ENCODE measurements at places on chromosomes 5 and 9. TPM values are rescaled to one million over a fixed set of nuclear protein-coding genes. Genes with fewer than 3 reads are reported as not detected.

The AMACR gene
- total RNA-seq = 27.2 TPM

The PCDHGA10 gene
- 0.14 TPM for total RNA-seq

The PDLIM7 gene
- total RNA-seq = 188 TPM

The PDGFRB gene
- 16.3 TPM for total RNA-seq

The ADAMTS16 gene
- total RNA-seq = 13.8 TPM

The SPINK7 gene
- total RNA-seq = not detected

The FSTL4 gene
- not detected for total RNA-seq

The GZMA gene
- not detected for total RNA-seq

The TEK gene
- total RNA-seq = 1.5 TPM

The ECPAS gene
- 35.4 TPM for total RNA-seq

The MELK gene
- total RNA-seq = 27.1 TPM

The CNTNAP3 gene
- total RNA-seq = 25.0 TPM

The GRXCR2 gene
- not detected for total RNA-seq

The CENPK gene
- 34.5 TPM for total RNA-seq

The ENTPD8 gene
- not detected for total RNA-seq

The PTTG1 gene
- total RNA-seq = 973 TPM

The ENTPD2 gene
- total RNA-seq = not detected

The SPATA31E1 gene
- total RNA-seq = not detected

The VPS13A gene
- 4.6 TPM for total RNA-seq

The CCL21 gene
- not detected for total RNA-seq

The SPATA31C1 gene
- not detected for total RNA-seq

The NUTM2F gene
- total RNA-seq = not detected

The NRARP gene
- total RNA-seq = 2.0 TPM

The KIF4B gene
- total RNA-seq = not detected

The MAMDC4 gene
- 0.17 TPM for total RNA-seq

The MCTP1 gene
- 42.4 TPM for total RNA-seq

The TERT gene
- 0.03 TPM for total RNA-seq

The PCDHGB2 gene
- 0.34 TPM for total RNA-seq

The LCN1 gene
- total RNA-seq = not detected

The POLE3 gene
- total RNA-seq = 97.8 TPM

The PCDHAC2 gene
- 2.8 TPM for total RNA-seq

The UBE2QL1 gene
- total RNA-seq = not detected

The AQP7 gene
- not detected for total RNA-seq

The PCSK5 gene
- 104 TPM for total RNA-seq

The CACFD1 gene
- 10.7 TPM for total RNA-seq

The IL4 gene
- total RNA-seq = not detected

The DIPK1B gene
- 12.5 TPM for total RNA-seq

Data from Caki2 (cell line).